ENCODE measurements at places on chromosomes 5 and 9.
A peak's percentile ranks its signal among the peaks of the same experiment; 100 is the strongest.

DNA sequence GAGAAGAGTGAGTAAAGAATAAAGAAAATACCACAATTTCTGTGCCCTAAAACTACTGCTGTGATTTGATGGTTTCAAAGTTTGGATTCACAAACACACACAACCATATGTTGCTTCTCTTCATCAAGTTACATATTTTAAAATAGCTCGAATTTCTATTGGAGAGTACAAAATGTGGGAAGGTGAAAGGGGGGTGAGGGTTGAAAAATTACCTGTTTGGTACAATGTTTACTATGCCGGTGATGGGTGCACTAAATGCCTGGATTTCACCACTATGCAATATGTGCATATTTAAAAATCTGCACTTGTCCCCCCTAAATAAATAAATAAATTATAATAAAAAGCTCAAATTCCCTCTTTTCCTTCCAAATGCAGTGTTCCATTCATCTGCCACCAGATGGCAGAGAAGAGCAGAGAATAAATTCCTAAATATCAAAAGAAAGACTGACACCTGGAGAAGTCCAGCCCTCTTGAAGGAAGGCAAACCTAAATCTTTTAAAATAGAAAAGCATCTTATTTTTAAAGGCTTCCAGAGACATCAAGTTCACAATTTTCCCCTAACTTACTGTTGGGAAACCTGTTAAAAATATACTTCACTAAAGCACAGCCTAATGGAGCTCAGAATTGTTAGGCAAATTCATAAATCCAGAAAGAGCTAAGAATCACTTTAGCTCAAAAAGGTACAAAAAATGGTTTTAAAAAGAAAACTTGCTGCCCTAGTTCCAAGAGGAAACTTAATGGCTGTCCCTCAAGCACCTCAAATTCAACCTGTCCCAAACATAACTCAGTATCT is 24.8 kb upstream of the HNRNPA0 start:
- no peak for DNase-seq

- DNase-seq = no peak
Observed at GRCh38 chr9:69535911-69536310, 136.3 kb downstream of the APBA1 start.

DNA sequence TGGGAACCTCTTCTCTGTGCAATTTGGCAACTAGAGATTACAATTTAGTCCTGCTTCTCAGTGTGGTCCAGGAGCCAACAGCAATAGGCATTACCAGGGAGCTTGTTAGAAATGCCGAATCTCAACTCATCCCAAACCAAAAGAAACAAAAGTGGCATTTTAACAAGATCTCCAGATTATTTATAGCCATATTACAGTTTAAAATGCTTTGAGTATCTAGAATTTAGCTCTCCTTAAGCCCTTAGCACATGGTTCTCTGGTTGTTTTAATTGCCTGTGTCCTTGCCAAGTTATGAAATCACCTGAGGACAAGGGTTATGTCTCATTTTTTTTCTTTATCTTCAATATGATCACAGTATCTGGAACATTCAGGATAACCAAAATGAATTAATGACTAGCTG is 51.6 kb upstream of the TAS2R1 start:
- no peak for DNase-seq

DNA sequence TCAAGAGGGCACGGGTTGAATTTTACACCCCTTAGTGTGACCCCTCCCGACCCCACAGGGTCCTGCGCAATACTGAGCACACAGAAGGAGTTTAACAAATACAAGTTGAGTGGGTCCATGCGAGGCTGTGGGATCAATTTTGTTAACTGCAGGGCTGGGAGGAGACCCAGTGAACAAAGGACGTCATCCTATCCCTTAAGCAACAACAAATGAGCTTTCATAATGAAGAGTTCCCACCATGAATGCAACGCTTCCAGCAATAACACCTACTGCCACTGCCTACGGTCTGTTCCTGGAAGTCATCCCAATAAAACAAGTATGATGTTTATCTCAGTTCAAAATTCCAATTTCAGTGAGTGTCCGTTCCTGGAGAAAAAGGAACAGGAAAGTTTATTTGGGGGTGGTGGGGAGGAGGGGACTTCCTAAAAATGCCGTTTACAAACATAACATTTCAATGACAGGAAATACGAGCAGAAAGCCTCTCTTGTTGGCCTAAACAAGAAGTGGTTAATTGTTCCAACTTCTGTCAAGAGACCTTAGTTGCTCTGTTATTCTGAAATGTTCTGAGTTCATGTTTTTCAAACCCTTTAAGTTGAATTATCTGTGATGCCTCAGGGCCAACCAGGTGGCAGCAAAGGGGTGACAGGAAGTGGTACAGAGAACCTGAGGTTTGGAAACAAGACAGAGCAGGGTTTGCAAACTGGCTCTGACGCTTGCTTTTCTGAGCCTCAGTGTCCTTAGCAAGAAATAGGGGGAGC is 65.8 kb upstream of the PLPP6 start:
- DNase-seq = no peak

DNA sequence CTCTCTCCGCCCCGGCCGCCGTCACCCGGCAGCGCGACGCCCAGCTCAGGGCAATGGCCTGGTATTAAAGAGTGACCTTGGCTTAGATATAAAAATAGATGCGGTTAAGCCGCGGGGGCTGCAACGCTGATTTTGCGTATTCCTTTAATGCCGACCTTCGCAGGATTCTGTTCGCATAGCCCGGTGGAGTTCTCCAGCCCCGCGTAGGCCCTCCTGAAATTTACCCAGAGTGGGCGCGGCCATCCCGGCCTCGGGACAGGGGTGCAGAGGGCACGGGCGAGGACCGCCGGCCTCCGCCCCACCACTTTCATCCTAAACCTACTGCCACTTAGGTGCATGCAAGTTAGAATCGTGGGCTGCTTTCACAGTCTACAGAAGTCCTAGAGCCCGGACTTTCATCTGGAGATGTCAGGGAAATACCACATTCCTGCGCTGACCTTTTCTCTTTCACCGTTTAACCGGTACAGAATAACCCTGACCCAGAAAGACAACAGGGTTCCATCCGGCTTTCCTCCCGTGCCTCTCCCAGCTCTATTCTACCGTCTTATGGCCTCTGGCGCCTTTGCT is 492 bp upstream of the FAM169A start:
- DNase-seq = no peak

- no peak for DNase-seq
Observed at GRCh38 chr5:1796371-1797102, 3.1 kb downstream of the MRPL36 start.

DNA sequence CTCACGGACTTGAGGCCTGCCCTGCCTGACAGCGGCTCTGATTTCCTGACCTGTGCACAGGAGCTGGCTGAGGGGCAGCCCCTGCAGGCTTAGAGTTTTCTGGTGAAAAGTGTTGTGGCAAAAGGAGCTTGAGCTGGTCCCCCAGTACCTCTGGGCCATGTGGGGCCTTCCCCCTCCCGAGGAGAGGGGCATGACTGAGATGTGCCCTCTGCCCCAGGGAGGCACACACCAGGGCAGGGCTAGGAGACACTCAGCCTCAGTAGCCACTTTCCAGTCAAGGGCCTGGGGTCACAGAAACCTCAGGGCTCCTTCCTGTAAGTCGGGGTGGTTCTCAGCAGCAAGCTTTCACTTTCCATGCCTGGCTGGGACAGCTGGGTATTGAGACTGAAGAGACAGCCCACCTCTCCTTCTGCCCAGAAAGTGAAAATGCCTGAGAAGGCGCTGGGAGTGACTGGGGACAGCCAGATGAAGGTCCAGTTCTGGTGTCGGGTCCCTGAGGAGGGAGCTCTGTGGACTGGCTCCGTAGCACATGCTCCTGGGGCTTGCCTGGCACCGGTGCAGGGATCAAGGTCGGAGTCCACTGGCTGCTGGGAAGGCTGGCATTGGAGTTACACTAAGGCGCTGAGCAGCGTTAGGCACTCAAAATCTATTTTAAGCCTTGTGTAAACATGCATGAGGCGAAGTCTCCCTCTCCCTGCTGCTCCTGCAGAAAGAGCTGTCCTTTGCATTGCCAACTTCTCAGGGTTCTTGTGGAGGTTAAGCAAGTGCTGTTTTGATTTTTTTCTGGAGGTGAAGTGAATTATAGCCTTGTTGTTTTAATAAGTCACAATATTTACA is 394.9 kb downstream of the GADD45G start:
- DNase-seq = peak; percentile 18

DNA sequence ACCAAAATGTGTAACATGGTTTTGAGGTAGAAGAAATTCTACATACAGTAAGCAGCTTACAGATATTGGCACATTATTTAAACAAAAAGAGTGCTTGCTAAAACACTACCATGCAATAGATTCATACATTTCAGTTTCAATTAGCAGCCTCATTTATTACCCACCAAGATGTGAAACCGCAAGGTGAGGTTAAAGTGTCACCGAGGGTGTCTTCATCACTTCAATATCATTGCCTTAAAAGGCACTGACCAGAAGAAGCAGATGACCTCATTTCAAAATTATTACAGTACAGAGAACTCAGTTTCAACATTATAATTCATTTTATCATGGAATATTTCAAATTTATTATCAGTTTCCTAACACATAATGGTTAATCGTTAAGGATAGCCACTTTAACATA is 302.2 kb downstream of the ISL1 start:
- no peak for DNase-seq

DNA sequence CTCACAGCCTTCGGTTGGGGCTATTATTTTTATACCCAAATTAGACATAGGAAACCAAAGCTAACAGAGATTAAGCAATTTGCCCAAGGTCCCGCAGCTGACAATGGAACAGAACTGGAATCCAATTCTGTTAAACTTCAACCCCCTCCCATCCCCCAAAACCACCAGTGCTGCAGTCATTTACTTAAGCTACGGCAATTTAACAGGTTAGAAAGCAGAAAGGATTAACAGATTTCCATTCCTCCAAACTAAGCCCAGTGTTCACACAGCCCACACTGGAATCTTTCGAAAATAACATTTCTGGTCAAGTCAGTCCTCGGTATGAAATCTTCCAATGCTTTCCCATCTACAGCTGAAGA is 1023.1 kb upstream of the DMAC1 start:
- no peak for DNase-seq

GRCh38 chr5:40736103-40736875 is 19.5 kb downstream of the TTC33 start:
- no peak for DNase-seq

DNA sequence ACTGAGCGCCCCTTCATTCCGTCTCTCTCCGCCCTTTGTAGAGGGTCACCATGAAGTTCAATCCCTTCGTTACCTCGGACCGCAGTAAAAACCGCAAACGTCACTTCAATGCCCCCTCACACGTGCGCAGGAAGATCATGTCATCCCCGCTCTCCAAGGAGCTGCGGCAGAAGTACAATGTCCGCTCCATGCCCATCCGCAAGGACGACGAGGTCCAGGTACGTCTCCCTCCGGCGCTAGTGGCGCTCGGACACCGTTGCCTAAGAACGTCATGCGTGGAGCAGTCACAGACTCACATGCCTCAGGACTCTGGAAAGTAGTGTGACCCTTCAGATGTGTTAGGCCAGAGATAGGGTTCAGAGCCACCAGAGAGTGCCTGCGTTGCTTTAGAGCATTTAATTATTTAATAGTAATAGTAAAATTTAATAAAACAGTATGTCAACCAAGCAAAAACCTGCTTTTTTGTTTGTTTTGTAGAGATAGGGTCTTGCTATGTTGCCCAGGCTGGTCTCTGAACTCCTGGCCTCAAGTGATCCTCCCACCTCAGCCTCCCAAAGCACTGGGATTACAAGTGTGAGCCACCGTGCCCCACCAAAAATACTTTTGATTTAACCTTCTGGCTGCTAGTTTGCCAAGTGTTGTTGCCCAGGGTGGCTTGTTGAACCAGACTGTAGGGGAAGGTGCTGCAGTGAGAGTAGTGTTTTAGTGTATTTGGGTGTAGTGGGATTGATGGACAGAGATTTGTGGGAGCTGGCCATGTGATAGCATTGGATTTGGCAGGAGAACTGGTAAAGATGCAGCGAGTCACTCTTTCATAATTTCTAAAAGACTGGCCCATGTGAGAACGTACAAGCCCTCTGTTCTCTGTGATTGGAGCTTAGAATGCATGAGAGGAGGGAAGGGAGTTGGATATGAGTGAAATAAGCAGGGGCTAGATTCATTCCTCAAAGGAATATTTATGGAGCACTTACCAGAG is 888 bp downstream of the RPL26L1 start:
- no peak for DNase-seq

DNA sequence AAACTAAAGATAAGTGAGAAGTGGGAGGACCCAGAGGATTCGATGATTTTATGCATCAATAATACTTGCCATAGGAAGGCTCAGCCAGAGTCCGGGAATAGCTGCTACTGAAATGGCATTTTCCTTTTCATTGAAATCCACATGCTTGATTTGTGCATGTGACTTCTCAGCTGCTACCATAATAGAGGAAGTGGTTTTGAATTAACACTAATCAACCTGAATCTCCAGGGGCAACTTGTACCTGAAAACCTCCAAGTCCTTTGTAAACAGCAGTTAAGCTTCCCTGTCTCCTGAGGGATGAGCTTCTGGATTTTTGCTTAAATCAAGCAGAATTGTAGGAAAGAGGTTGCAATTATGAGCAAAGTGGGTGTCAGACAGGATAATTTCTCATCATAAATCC is 124.9 kb downstream of the PPP2R2B start:
- no peak for DNase-seq

GRCh38 chr9:92790542-92791527 is 26.2 kb upstream of the BICD2 start:
- peak; percentile 41 for DNase-seq

GRCh38 chr9:109910671-109911518 is 130.9 kb downstream of the PALM2AKAP2 start:
- no peak for DNase-seq

GRCh38 chr5:35736280-35736679 is 118.6 kb downstream of the SPEF2 start:
- peak; percentile 27 for DNase-seq

DNA sequence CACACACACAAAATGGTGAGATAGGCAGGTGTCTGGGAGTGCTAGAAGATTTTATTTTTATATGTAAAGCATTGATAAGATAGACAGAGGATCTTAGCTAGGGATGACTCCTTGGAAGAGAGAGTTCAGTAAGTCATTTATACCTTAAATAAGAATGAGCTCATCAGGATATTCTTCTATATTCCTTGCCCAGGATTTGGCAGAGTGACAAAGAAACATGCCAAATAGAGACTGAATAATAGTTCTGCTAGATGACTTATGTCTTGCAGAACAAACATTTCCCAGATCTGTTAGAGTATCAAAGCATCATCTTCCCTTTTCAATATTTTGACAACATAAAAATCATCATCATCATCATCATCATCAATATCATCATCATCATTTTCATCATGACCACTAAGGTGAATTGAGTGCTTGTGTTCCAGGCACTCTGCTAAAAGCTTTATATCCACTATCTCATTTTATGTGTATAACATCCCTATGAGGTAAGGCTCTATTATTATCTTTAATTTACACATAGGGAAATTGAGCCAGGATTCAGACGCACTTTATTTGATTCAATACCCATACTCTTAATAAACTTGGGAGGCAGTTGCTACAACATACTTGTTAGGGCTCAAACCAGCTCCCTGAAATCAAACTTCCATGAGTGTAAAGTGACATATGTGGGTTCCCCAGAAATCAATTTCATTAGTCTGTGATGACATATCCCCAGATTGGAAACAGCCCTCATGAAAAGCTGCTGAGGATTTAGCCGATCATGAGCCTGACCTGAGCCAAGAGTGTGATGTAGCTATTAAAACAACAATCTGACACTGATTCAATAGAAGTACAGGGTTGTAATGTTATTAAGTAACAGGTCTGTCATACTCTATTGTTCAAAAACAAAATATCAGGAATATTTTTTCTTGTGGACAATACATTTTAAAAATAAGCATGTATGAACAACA is 176.3 kb upstream of the SEMA6A start:
- no peak for DNase-seq

All from stimulated activated CD4-positive, alpha-beta T cell treated with anti-CD3 and anti-CD28 coated beads, Interleukin-1b, Interleukin-23, amount 100 ng/mL, for 1 hour (primary cell).